Lower lobe of right lung (tissue), 2 donors: ENCODE measurements at places on chromosomes 12 and 14.

GRCh38 chr14:98946940-98947339, 325.1 kb downstream of the BCL11B start:
- DNase-seq: no peak

DNA sequence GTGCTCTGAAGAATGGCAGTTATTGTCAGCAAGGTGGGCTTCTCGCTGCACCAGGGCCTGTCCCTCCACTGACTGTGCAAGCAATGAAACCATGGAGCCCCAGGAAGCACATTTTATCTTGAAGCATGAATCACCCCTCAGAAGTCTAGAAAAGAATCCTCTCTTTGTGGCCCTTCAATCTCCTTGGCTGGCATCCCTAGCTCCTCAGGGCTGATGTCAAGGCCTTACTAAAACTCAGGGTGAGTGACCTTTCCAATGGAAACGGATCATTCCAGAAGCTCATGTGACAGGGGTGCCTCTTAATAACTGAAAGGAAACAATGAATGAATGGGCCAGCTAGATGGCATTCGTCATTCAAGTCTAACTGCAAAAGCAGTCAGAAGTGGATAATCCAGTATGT, 22.3 kb upstream of the PLEKHH1 start:
- no peak for DNase-seq

DNA sequence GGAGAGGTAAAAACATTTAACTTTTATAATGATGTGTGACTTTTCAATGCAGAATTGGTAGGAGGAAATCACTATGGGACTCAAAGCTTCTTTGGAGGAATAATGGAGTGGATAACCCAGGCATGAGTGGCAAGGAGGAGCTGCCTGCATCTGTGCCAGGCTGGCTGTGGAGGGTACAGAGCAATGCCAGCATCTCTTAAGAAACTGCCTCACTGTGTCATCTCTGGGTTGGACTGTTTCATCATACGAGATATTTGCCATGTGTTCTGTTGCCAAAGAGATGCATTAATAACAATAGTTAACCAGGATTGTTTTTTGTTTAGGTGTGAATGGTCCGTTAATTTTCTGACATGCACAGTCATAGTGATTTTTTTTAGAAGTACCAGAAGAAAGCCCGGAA, 183.7 kb upstream of the NTF3 start:
- no peak for DNase-seq

DNA sequence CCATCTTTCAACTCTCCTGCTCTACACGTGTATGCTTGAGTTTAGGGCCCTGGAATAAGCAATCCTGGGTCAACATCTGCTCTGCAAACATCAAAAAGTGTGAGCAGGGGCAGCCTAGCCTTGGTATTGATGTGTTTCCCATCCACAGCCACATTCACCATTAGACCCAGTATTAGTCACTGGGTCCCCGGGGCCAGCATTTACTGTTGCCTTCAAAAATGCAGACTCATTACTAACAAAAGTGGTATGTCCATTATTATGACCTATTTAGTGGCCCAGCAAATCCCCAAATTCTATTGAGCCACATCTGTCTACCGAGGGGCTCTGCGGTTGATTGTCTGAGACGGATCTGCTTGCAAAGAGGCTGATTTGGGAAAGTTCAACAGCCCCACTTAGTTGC, 661.8 kb downstream of the DIO2 start:
- DNase-seq: no peak
